ENCODE measurements at places on chromosomes 4 and X. TPM values are rescaled to one million over a fixed set of nuclear protein-coding genes. Genes with fewer than 3 reads are reported as not detected.

Gene CYTL1
- total RNA-seq: 1.5 TPM

Gene TMPRSS11D
- not detected for total RNA-seq

Gene COL4A6
- 0.08 TPM for total RNA-seq

Gene FAAH2
- not detected for total RNA-seq

DNA sequence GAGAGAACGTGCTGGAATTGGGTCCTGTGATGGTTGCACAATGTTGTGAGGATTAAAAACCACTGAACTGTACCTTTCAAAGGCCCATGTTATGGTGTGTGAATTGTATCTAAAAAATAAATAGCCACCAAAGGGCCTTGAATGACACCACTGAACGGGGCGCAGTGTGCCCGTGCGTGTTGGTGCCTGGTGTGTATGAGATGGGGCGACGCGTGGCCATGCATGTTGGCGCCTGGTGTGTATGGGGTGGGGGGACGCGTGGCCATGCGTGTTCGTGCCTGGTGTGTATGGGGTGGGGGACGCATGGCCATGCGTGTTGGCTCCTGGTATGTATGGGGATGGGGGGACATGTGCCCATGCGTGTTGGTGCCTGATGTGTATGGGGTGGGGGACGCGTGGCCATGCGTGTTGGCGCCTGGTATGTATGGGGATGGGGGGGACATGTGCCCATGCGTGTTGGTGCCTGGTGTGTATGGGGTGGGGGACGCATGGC is 66.6 kb upstream of the HELT start:
- DNase-seq: no peak

- peak; percentile 35 for DNase-seq
Observed at GRCh38 chrX:50799531-50799961, 14.4 kb downstream of the SHROOM4 start.

DNA sequence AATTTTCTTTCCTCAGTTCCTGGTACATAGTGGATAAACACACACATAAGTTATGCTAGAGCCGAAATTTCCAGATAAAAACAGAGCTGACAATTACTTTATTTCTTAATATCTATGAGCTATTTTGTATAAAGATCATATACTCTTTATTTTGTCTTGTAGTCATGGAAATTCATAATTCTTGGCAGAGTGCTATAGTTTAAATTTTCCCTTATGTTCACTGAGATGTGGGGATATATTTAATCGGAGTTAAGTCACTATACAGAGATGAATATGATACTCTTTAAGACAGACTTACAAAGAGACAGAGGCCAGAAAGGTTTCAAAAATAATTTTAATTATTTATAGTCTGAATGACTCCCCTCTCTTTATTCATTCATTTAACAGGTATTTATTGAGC is 89.7 kb downstream of the PPEF1 start:
- DNase-seq: no peak

- no peak for DNase-seq
Observed at GRCh38 chr4:82803746-82804145, 5.2 kb upstream of the SCD5 start.

DNA sequence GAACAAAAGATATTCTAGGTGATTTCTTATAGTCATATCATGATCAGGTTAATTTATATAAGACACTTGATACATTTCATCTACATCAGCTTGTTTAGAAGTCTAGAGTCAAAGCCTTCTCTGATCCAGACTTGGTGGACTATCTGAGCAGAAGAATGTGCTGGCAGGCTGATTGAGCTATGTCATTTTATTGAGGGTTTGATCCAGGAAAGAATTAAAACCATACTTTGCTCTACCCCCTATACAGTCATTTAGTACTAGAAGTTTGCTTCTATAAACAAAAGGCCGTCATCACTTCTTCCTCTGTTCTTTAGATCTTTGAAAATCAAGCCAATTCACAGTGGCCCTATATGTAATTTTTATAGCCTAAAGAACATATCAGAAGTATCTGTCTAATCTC is 173.1 kb upstream of the PITX2 start:
- no peak for DNase-seq

DNA sequence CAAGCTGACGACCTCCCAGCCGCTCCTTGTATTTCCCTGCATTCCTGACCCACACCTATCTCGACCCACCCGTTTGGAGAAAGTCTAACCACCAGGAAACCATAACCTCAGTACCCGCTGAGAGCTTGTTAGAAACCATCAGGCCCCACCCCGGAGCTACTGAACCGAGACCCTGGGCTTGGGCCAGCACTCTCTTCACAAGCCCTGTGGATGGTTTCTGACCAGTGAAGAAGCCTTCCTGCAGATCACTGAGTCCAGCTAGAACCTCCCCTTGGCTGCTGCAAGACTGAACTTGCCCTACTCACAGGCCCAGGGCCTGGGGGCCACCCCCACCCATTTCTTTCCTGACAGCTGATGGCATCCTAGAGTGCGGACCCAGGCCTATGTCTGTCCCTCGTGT is 26.6 kb upstream of the ZNF185 start:
- no peak for DNase-seq

Data from HT1080 (cell line).